ENCODE measurements at places on chromosomes 2 and 18.

- no peak for DNase-seq
Observed at GRCh38 chr18:78865771-78866310, 113.8 kb upstream of the SALL3 start.

- DNase-seq: no peak
Observed at GRCh38 chr18:58313491-58314032, 269.5 kb downstream of the NEDD4L start.

- DNase-seq: no peak
Observed at GRCh38 chr2:142037066-142037465, 93.8 kb downstream of the LRP1B start.

GRCh38 chr2:133200684-133201421, 367.4 kb downstream of the NCKAP5 start:
- DNase-seq: no peak

GRCh38 chr2:167293172-167293781, 405.0 kb downstream of the XIRP2 start:
- DNase-seq: no peak

- no peak for DNase-seq
Observed at GRCh38 chr2:166140475-166140874, 12.7 kb upstream of the SCN1A start.

DNA sequence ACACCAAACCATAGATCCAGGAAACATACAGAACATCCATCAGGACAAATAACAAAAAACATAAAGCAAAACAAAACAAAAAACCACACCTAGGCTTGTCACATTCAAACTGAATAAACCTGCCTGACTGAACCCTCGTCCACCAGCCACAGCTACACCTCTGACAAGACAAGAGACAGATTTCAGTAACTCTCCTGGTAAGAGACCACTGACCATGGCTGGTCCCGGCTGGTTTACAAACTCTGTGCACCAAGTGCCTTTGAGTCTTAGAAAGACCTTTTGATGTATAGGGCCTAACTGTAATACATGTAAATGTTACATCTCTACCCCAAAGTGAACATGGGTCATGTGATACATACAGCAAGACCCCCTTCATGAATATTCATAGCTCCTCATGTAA, 4.8 kb upstream of the SLC66A2 start:
- DNase-seq: no peak

- DNase-seq: no peak
Observed at GRCh38 chr2:66070721-66071602, 364.0 kb upstream of the MEIS1 start.

DNA sequence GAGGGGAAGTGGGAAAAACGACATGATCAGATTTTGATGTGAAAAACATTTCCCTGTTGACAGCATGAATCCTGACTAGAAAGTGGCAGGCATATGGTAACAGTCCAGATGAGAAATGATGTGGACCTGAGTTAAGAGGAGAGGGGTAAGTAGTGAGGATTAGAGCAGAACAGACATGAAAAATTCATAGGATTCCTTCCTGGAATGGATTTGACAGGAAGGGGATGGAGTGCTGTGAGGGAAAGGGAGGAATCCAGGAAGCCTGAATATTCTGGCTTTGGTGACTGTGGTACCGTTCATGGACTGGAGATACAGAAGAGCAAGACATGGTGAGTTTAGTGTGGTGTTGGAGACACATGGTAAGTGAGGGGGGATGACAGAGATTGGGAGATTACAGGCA, 115.4 kb downstream of the TMEM131 start:
- no peak for DNase-seq

GRCh38 chr18:79643054-79643984, 36.3 kb upstream of the CTDP1 start:
- DNase-seq: no peak

DNA sequence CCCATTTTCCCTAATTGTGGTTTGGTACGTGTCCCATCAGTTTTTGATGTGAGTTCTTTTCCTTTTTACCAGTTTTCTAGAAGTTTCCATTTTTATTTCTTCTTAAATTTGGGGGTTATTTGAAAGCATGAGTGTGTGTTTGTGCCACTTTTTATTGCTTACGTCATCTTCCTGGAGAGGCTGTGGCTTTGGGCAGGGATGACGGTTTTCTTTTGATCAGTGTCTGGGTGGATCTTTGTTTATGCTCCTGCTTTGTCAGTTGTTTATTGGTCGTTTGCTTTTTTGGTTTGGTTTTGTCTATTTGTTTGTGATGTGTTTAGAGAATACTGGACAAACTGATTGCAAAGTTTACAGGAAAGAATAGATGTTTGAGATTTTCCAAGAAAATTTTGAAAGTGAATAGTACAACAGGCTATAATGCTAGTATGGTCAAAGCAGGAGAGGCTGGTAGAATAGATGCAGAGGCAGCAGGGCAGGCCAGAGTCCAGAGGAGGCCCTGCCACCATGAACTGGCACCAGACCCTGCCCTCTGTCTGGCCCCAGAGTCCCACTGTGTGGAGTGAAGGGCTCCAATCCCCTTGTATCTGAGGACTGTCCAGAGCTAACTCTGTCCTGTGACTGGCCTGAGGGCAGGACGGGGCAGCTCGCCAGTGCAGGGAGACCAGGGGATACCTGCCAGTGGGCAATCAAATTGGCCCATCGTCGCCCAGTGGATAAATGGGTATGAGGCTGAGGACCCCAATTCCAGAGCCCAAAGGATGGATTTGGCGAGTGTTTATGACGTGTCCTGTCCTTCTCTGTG, 23.4 kb upstream of the SNED1 start:
- no peak for DNase-seq

DNA sequence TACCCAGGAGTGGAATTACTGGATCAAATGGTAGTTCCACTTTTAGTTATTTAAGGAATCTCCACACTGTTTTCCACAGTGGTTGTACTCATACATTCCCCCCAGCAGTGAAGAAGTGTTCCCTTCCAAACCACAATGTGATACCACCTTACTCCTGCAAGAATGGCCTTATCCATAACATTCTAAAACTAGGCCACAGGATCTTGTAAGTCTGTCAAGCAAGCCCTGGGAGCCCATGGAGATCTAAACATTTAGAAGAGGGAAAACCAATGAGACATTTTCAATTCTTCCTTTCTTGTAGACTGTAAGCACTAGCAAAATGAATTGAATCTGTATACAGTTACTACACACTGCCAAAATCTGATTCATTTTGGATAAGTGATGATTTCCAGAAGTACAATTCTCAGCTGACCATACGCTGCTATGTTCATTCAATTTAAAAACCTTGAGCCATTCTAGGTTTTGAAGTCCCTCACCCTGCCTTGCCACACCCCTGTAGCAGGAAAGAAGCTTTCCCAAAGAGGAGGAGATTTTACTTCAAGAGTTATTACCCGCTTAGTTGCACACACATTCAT, 149.1 kb downstream of the SLC8A1 start:
- no peak for DNase-seq

DNA sequence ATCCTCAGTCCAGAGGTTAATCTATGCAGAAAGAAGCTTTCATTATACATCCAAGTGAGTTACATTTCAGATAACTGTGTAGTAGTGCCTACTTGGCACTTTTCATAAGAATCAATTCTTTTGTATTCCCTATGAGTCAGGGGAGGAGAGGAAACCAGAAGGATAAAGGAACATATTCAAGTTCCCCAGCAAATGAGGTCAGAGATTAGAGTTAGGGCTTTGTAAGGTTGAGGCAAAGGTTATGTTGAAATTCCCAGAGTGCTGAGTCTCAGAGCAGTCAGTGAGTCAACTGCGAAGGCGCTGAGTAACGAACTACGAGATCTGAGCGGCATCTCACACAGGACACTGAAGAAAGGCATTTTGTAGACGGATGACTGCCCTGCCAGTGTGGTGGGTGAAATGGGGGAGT, 25.1 kb upstream of the ME2 start:
- no peak for DNase-seq

DNA sequence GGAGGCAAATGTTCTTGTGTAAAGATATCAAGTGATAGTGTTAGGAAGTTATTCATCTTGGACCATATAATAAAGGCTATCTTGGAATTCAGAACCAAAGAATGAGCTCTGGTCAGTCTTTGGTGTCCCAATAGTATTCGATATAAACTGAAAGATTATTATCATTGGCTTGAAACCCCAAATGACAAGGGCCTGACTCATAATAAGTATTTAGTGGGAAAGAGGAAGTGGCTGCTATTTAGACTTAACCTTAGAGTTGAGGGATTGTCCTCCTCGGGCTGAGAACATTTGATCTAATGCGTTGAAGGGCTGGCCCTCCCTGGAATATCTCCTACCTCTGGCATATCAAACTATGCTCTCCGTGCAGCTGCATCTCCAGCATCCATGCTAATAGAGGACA, 67.5 kb downstream of the CDH20 start:
- DNase-seq: no peak

DNA sequence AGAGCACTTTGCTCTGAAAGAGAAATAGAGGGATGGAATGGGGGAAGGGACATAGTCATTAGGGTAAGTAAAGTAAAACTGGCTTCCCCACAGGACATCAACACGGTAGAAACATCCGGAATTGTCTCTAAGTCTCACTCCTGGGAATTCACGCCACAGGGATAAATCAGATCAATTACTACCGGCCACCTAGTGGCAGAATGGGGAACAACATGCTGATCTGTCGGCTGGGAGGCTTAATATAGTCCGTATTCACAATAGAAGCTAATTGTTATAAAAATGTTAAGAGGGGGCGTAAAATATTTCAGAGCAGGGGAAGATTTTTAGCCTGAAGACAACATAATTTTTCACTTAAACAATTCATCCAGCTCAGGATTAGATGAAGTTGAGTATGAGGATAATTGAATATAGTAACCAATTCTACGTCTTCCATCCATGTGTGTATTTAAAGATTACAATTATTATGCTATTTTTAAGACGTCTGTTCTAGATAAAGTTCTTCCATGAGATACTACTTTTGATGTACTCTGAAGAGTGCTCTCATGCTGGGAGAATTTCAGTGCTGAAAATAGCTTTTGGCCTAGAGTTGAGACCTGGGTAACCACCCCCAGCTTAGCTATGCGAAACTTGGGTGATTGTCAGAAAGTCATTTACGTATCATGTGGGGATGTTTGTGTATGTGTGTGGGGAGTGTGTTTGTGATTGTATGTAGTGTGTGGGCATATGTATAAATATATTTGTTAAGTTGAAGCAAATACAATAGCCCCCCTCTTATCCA, 65.7 kb downstream of the LRRTM1 start:
- DNase-seq: no peak

- no peak for DNase-seq
Observed at GRCh38 chr18:79819968-79820351, 22.2 kb downstream of the KCNG2 start.

GRCh38 chr2:141517852-141518421, 612.9 kb downstream of the LRP1B start:
- DNase-seq: no peak

- no peak for DNase-seq
Observed at GRCh38 chr2:128438091-128438490, 119.4 kb upstream of the HS6ST1 start.

DNA sequence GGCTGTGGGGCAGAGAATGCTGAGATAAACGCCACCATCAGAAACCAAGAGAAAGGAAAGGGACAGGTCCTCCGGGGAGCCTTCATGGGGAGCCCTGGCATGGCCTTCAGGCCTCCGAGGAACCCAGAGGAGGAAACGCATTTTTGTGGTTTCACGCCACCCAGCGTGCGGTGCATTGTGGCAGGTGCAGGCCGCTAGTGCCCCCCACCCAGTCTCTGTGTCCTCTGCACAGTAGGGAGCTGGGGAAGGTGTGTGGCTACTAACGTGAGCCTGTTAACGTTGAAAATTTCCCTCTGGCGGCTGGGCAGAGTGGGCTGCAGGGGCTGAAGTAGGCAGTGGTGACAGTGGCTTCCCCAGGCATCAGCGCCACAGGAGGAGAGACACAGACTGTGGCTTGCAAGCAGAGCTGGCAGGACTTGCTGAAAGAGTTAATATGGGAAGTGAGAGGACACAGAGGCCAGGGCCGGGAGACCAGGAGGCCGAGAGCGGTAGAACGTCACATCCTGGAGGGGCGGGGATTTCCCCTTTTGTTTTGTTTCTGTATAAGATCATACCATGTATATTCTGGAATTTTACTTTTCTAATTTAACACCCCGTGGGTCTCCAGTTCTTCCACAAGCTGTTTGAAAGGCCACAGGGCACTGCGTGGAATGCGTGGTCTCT, 166.9 kb downstream of the GBX2 start:
- DNase-seq: no peak

- no peak for DNase-seq
Observed at GRCh38 chr2:9997936-9998335, 45.4 kb upstream of the KLF11 start.

DNA sequence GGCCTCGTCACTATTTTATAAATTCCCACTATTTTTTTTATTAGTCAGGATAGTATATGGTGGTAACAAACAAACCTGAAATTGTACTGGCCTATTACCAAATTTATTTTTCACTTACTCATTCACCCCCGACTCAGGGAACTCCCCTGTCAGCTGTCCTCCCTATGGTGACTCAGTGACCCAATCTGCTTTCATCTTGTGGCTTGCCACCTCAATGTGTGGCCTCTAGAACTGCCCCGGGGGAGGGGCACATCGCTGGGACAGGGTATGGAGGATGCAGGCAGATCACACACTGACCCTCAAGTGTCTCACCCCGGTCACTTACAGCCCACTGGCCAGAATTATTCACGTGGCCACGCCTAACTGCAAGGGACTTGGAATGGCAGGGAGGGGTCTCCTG, 71.6 kb downstream of the ACTR2 start:
- DNase-seq: no peak

DNA sequence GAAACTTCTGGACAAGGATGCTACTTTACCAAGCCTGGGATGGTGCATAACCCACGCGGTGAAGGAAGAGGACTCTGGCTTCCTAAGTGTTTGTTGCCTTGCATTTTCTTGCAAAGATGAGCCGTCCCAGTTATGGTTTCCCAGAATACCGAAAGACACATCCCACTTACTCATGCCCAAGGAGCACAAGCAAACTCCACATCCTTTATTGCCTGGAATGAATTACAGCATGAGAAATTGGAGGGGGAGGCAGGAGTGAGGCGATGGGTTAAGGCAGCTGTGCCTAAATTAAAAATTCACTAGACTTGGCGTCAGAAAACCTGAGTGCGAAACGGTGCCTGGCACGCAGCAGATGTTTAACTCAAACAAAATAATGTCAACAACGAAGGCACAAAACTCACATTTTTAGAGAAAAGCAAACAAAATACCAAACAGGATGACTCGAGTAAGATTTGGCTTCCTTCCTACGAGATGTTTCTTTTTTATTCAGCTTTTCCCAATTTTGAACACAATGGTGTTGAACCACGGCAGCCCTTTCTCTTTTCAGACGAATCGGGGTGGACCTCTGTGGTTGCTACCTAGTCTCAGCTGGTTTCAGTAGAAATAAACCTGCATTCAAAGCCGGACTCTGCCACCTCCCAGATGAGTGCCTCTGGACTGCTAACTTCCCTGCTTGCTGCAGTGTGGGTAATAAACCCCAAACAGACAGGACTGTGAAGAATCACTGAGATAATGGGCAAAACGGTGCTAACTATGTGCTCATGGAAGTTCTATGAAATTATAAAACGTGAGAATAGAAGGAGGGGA, 100.3 kb upstream of the NCK2 start:
- DNase-seq: no peak

DNA sequence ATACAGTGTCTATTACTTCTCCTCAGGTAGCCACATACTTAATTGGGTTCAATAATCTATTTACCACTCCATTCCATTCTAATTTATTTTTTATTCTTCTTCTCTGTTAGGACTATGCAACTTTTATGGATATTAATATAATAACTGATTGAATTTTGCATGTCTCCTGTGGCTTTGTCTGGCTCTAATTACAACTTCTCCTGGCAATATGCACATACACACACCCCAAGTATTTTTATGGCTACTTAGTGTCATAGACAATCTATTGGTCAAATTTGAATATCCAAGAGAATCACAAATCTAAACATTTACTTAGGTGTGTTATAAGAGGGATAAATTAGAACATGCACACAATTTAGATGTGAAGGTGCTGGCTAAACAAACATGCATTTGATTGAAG, 73.1 kb downstream of the BOD1L2 start:
- DNase-seq: no peak

Data from activated CD8-positive, alpha-beta memory T cell treated with anti-CD3 and anti-CD28 coated beads for 1 hour (primary cell).